ENCODE measurements at places on chromosomes 12 and 14. TPM values are rescaled to one million over a fixed set of nuclear protein-coding genes. Genes with fewer than 3 reads are reported as not detected.
A peak's percentile ranks its signal among the peaks of the same experiment; 100 is the strongest.

DNA sequence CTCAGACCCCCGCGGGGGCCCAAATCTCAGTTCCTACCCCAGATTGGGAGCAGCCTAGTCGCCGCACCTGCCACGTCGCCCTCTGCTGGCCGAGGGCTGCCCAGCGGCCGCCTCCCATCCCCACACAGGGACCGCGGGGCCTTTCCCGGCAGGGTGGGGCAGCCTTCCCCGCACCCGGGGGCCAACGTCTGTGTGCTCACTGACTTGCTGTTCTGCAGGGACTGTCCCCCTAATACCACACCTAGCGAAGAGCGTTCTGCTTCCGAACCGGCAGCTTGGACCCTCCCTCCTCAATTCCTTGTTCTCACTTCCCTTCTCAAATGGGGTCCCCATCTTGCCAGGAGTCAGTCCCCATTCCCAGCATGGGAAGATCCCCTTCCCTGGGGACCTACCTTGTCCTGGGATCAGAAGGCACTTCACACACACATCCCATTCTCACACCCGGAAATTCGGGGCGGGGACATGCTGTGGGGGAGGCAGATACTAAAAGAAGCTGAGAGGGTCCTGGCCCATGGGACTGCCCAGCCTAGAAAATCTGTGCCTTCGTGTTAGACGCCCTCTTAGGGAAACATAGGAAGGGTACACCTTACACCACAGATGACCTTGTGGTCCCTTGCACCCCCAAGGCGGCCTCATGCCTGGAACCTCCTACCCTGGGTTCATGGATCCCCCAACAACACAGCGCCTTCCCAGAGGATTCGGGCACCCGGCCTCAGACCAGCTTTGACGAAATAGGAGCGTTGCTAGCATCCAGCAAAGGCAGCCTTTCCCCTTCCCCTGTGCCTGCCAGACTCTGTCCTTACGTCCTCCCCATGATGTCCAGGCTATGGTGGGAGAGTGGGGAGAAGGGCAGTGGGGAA, 16.4 kb downstream of the ACVRL1 start:
- DNase-seq, result peak; percentile 62

DNA sequence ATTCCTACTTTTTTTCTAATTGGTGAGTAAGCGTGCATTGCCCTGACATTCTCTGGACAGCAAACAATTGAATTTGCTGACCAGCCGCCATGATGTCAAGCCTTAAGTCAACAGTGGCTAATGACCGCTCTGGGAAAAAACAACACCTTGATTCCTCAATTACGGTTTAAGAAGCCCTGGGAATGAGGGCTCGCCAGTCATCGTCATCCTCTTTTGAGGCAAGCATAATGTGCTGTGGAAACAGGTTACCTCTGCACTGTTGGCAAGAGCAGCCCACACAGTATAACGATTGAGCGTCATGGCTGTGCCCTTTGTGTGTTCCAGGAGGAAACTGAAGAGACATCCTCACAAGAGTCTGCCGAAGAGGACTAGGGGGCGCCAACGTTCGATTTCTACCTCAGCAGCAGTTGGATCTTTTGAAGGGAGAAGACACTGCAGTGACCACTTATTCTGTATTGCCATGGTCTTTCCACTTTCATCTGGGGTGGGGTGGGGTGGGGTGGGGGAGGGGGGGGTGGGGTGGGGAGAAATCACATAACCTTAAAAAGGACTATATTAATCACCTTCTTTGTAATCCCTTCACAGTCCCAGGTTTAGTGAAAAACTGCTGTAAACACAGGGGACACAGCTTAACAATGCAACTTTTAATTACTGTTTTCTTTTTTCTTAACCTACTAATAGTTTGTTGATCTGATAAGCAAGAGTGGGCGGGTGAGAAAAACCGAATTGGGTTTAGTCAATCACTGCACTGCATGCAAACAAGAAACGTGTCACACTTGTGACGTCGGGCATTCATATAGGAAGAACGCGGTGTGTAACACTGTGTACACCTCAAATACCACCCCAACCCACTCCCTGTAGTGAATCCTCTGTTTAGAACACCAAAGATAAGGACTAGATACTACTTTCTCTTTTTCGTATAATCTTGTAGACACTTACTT, 138.9 kb downstream of the HMGA2 start:
- no peak for DNase-seq

USP5 gene
- 129 TPM for total RNA-seq

SLC7A8 gene
- 0.54 TPM for total RNA-seq

TCTN1 gene
- 5.5 TPM for total RNA-seq

DNA sequence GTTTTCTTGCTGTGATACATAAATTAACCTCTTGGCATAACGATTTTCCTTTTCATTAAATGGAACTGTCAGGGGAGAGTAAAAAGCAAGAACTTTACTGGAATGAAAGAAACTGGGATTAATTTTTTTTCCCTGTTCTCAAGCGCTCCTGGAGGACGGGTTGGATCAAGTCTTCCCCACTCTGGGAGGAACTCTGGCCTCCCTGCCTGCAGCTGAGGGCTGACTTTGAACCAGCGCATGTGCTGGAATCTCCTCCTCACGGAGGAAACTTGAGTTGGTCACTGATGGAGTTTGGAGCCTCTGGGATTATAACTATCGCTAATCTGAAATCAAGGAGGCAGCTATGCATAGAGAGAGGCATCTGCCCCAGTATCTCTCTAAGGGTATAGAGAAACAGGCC, 406.4 kb upstream of the TMEM132C start:
- DNase-seq, result no peak

- no peak for DNase-seq
Observed at GRCh38 chr12:110171186-110171538, 47.0 kb downstream of the IFT81 start.

CEBPE gene
- 0.79 TPM for total RNA-seq

DNA sequence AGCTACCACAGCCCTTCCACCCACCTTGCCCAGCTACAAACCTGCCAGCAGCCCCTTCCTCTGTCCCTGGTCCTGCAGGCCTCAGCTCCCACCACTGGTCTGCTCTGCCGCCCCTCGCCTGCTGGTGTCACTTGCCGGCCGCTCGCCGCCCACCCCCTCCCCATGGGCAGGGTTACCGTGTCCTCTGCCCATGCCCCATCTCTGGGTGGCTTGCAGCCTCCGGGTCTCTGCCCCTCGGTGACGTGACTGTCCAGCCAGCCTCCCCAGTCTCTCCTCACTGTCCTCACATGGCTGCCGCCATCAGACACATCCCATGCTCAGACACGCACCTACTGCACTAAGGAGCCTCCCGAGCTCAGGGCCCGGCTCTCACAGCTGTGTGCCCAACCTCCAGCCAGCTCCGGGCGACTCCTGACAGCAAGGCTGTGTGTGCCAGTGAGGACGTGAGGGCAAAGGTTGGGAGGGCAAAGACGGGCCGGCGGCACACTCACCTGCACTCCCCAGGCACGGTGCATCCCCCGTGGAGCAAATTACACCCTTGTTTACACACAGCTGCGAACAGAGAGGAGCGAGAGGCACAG, 13.4 kb downstream of the JAG2 start:
- DNase-seq, result no peak

MEG3 gene
- total RNA-seq, result not detected

GRCh38 chr14:23558346-23559009, 2.4 kb downstream of the THTPA start:
- no peak for DNase-seq

DNA sequence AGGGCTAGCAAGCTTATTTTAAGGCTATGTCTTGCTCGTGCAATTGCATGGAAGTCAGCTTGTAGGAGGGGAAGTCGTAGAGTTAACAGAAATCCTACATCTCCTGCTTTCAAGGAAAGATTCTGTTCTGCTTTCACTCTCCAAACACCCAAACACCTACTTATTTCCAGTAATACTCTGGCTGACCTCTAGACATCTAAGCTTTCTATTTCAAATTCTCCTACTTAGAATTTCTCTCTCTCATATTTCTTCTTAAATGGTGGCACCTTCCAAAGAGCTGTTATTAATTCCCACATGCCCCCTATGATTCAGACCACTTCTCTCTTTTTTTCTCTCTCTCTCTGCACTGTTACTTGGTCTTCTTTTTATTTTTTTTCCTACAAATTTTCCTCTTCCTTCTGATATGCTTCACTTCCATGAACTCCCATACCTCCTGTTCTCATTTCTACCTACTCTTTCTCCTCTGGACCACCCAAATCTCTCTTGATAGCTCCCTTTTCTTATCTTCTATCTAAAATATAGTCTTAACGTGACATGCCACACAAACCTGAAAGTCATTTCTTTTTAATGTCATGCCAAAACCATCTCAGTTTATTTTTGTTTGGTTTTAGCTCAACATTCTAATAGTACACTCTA, 90.8 kb downstream of the RPS6KA5 start:
- DNase-seq, result no peak

DNA sequence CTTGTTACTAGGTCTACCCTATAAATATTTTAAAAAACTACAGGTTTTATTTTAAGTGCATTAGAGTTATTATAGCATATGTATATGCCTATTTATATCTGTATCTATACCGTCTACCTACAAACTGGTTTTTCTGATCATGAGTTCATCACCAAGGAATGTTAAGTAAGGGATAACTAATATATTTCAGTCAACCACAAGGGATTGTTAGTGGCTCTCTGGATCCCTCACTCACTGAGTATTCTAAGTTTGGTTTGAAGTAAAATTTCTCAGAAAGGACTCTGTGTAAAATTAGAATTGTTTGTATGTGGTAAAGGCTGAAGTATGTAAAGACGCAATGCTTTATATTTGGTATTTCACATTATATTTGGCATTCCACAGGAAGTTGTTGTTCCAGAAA, 4.8 kb downstream of the EPYC start:
- no peak for DNase-seq

DNA sequence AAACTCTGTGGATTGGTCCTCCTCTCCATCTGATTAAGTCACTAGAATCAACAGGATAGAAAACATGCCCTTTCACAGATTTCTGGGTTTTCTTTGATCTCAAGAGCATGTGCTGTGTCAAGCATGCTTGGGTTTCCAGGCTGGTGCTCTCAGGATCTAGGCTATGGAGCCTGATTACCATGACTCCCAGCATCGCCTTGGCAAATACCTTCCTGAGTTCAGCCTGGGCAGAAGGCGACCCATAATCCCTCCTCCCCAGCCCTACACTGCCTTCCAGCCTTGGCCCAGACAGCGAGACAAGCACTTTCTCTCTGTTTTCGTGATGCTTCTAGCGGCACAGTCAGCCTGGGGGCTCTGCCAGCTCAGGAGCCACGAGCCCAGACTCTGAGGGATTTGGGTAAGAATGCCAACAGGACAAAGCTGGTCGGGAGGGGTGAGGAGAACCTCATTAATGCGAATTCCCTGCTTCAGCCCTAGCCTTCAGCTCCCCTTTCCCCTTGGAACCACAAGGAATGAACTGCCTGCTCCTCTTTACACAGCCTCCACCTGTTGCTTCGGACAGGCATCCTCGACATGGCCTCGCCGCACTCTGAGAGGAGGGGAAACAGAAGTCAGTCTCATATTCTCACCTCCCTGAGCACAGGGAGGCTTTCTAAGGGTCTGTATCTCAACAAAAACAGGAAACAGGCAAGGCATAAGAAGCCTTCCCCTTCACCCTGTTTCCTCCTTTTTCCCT, 227.1 kb downstream of the MSRB3 start:
- DNase-seq, result no peak

- DNase-seq, result no peak
Observed at GRCh38 chr12:31650918-31651317, 8.6 kb upstream of the ETFBKMT start.

DNA sequence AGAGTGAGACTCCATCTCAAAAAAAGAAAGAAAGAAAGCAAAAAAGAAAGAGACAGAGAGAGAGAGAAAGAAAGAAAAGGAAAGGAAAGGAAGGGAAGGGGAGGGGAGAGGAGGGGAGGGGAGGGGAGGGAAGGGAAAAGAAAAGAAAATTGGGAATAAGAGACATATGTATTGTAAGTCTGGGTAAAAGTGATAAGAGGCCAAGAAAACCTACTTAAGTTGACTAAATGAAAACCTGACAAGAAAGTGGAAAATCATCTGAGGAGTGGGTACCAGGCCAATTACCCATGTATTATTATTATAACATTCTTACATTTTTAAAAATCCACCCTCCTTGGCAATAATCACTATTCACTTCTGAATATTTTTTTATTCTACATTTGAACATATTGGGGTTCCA, 46.0 kb downstream of the JKAMP start:
- DNase-seq, result no peak

DNA sequence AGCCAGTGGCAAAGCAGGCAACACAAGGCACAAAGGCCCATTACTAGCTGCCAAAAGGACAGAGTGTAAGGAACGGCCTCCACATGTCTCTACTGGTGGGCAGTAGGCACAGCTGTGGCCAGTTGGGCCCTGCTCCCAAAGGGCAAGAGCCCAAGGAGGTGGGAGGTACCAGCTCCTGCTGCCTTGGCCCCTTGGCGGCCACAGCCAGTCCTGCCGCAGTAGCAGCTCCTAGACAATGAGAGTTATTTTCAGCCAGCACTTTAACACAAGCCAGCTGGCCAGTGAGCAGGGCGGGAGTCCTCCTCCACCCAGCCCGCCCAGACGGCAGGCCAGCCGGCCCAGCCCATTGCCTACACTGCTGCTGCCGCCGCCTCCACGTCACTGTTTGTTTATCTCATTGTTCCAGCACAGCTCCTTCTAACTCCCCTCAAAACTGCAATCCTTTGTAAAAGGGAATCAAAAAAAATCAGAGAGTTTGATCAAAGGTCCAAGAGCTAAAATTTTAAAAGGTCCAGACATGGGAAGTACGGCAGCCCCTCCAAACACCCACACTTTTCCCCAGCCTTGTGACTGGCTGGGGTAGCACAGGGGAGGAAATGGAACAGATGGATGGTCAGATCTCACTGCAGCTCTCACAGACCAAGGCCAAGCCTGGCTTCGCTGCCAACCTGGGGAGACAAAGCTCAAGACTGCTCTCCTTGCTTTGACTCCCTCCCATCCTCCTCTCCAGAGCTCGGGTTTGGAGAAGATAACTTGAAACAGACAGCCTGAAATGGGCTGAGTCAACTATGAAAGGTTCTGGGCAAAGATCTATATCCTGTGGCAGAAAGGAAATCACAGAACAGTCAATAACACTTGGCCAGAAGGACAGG, 33.5 kb downstream of the FMNL3 start:
- no peak for DNase-seq

OVCH1 gene
- total RNA-seq, result not detected

GRCh38 chr12:124881123-124881522, 17.5 kb upstream of the SCARB1 start:
- DNase-seq, result no peak

CCDC197 gene
- total RNA-seq, result not detected

GRCh38 chr12:119667577-119668323, at the start of gene PRKAB1:
TSS of gene PRKAB1 (plus strand) at chr12:119668133. CDS start at chr12:119668245, 112 bp downstream.
- peak; percentile 98 for DNase-seq

GRCh38 chr12:5439371-5439771, 7.5 kb downstream of the NTF3 start:
- DNase-seq, result no peak

DNA sequence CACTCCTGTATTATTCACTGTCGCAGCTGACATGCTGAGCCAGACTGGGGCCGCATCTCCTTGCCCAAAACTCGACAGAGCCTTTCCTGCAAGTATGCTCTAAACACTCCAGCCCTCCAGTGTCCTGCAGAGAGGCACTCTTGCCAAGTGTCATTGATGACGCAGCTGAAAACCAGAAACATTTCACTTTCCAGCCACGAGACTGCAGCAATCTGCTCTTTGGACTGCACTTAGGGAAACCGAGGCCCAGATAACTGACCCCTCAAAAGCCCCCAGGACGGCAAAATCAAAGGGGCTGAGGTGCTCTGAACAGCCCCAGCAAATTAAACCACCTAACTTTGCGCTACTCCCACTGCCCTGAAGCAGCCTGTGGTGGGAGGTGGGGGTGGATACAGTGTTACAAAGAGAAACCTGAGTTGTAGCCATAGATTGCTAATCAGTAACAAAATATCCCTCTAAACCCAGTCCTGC, 2.6 kb downstream of the CCDC85C start:
- no peak for DNase-seq
